ENCODE measurements at places on chromosomes 3 and 15.
A peak's percentile ranks its signal among the peaks of the same experiment; 100 is the strongest.

DNA sequence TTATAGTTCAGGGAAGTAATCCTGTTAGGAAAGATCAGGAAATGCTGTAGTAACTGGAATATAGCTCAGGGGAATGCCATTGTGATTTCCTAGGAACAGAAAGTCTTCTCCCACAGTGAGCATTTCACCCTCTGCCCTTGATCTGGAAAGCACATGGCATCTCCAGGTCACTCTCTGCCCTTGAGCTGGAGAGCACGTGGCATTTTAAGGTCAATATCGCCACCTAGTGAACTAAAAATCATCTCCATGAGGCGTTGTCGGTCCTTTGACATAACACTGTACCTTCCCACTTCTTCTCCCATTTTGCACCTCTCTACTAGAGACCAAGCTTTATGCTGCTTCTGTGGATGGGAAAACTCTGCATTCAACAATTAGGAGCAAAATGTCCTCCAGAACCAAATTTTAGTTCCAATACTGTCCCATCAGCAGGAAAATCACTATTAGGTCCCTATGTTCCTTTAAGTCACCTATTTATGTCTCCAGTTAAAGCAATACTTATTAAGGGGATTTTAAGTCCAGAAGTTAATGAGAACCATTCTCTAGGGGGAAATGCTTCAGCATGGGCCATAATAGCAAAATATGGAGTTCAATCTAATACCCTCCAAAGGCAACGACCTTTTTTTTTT is 54.7 kb upstream of the GK5 start:
- peak; percentile 63 for DNase-seq

GRCh38 chr15:90225504-90226234 is 8.1 kb downstream of the CIB1 start:
- DNase-seq: no peak

DNA sequence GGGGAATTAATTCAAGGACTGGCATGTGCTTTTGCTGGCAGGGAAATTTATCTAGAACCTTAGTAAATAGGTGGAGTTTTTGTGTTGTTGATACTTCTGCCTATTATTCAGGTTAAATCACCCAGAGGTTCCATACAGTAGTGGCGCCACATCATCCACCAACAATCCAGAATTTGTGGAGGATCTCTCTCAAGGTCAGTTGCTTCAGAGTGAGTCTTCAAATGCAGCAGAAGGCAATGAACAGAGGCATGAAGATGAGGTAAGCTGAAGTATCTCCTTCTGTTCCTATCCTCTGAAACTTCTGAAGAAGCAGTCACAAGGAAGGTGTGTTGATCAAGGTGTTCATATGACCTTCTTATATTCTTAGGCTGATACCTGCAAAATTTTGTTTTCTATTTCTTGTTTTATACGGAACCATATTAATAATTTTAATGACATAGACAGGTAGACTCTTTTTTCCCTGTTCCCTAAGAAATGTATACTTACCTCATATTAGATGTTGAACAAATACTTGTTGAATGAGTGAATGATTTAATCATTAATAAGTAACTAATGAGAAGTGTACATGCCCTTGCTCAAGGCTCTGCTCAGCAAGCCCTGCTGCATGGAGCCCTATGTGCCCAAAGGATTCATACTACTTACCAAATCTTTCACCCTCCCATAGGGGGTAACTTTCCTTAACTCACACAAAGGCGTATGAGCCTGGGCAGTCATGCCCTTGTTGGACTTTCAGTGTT is 43.6 kb downstream of the HMG20A start:
- no peak for DNase-seq

DNA sequence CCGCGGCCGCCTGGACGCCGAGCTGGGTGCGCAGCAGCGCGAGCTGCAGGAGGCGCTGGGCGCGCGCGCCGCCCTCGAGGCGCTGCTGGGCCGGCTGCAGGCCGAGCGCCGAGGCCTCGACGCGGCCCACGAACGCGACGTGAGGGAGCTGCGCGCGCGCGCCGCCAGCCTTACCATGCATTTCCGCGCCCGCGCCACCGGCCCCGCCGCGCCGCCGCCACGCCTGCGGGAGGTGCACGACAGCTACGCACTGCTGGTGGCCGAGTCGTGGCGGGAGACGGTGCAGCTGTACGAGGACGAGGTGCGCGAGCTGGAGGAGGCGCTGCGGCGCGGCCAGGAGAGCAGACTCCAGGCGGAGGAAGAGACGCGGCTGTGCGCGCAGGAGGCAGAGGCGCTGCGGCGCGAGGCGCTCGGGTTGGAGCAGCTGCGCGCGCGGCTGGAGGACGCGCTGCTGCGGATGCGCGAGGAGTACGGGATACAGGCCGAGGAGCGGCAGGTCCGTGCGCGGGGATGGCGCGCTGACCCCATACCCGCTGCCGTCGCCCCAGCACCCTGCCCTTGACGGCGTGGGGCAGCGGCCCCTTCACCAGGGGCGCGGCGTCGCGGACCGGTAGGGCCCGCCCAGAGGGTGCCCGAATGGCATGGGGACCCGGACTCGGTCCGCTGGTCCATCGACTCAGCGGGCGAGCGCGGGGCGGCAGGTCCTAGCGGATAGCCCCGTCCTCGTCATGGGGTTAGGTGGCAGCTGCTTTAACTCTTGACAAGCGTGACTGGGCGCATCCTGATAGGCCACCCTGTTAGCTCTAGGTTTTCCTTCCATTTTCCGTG is 848 bp downstream of the SYNM start:
- peak; percentile 24 for DNase-seq

DNA sequence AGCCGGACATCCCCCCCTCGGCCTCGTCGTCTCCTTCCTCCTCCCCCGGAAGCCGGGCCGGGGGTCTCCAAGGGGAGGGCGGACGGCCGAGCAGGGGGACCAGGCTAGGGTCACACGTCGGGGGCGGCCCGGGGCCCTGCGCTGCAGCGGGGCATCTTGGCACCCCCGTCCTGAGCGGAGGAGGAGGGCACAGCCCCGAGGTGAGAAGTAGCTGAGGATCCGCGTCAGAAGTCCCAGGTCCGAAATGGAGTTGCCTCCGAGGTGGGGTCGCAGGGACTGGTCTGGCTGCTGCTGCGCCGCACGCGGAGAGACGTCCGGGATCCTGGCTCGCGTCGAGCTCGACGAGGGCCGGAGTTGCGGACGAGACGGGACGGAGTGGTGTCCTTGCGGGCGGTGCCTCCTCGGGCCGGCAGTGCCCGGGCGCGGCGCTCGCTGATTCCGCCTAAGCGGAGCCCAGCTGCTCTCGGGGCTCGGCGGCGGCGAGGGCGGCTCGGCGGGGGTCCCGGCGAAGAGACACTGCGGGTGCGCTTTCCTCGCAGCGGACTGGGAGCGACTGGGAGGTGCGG is at the start of gene ADCY5:
TSS of gene ADCY5 (minus strand) at position 555 of the 566 bp plus-strand sequence. CDS start at position 10, 545 bp downstream.
- no peak for DNase-seq

- DNase-seq: no peak
Measured at GRCh38 chr3:30426293-30426993, 180.0 kb upstream of the TGFBR2 start.

DNA sequence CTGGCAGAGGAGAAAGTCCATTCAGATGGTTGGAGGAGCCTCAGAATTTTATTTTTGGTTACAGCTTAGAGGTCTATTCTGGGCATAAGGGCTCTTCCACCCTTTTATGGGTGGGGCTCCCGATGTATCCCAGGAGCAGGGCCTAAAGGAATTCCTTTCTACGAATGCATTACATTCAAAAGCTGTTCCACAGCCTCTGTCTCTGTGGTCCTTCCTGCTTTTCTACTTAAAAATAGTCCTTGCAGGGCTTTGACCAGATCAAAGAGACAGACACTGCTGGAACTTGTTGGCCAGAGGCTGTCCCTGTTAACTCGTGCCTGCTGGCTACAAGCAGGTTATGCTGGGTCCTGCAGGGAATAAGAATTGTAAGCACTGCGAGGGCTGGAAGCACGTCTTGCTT is 14.4 kb upstream of the NOX5 start:
- no peak for DNase-seq

DNA sequence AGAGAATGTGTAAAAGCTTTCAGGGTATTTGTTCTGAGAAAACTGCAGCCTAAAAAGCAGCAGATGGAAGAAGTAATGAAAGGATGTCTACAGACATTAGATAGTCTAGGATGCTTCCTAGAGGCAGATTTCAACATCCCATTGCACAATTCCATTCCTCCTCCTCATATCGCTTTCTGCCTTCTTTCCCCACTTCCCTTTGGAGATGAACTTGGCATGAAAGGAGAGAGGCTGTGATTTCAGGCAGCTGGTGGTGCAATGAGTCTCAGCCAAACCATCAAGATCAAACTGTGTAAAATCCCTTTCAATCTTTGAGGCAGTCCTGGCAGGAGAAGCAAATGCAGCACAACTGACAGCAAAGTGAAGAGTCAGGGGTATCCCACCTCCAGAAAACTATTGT is 438.7 kb upstream of the KCNMB2 start:
- peak; percentile 82 for DNase-seq

GRCh38 chr15:56806148-56806536 is 72.8 kb upstream of the ZNF280D start:
- DNase-seq: no peak

DNA sequence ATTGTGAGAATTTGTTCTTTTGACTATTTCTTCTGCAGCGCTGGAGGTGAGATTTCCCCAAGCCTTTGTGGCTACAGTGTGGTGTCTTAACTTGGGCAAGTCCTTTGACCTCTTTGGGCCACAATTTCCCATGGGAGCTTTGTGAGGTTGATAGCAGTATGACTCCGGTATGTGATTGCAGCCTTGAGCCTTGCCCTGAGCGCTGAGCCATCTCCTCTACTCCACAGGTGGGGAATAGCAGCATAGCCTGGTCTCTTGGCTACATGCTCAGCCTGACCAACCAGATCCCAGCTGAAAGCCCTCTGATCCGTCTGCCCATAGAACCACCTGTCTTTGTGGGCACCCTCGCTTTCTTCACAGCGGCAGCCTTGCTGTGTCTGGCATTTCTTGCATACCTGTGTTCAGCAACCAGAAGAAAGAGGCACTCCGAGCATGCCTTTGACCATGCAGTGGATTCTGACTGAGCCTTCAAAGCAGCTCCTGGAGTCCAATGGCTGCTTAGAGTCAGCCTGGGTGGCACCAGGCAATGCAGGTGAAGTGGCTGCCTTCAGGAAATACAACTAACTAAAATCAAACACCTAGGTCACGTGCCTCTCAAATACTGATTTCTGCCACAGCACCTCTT is 30.0 kb upstream of the RPL14 start:
- DNase-seq: no peak

DNA sequence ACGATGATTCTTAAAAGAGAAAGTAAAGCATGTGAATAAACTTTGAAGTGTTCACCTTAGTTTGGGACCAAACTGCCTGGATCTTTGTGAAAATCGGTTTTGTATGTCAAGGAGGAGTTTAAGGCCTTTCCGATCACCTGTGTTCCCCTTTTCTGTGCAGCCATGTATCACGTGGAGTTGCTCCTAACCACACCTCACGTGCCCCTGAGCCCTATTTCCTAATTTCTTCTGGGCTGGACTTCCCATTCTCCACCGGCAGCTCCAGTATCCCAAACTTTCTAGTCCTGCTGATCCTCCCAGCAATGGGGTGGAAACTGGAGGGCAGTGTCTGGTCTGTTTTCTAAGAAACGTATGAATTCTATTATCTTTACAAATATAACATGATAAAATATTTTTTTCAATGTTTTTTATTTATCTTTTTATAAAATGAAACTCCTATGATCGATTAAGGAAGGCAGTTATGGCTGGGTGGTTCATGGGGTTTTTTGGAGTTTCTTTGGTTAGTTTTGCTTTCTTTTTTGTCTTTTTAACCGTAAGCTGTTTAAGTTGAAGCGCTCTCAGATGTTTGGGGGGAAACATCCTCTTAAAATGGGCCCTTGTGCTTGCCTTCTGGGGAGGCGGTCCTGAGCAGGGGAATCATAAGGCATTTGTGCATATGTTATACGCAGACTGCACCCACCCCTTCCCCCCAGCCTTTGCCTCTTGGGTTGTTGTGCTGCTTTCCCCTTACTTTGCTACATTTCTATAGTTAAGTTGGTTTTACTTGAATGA is 43.6 kb upstream of the WWTR1 start:
- no peak for DNase-seq

DNA sequence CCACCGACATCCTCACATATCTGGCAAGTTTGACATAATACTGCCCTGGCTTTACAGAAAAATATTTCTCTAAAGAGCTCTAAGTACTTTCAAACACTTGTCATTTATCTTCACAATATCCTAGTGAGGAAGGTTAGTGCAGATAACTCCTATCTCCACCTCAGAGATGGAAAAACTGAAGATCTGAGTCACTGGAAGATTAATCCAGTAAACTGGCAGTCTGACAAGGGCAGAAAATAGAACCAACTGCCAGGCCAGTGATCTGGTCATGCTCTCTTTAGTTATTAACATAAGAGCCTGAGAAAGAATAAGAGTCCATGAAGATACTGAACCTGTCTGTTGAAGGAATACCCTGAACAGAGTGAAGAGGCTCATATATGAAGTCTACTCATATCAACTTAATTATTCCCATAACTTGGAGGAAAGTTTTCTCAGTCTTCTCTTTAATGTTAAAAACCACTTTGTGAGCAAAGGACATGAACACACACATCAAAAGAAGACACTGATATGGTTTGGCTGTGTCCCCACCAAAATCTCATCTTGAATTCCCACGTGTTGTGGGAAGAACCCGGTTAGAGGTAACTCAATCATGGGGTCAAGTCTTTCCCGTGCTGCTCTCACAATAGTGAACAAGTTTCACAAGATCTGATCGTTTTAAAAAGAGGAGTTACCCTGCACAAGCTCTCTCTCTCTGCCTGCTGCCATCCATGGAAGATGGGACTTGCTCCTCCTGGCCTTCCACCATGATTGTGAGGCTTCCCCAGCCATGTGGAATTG is 61.4 kb downstream of the GOLIM4 start:
- DNase-seq: no peak

GRCh38 chr3:129611812-129612533 is 5.5 kb upstream of the PLXND1 start:
- DNase-seq: no peak

- DNase-seq: no peak
Measured at GRCh38 chr3:197520311-197521276, 35.2 kb downstream of the BDH1 start.

GRCh38 chr3:156681002-156681401 is 6.6 kb downstream of the TIPARP start:
- peak; percentile 89 for DNase-seq

DNA sequence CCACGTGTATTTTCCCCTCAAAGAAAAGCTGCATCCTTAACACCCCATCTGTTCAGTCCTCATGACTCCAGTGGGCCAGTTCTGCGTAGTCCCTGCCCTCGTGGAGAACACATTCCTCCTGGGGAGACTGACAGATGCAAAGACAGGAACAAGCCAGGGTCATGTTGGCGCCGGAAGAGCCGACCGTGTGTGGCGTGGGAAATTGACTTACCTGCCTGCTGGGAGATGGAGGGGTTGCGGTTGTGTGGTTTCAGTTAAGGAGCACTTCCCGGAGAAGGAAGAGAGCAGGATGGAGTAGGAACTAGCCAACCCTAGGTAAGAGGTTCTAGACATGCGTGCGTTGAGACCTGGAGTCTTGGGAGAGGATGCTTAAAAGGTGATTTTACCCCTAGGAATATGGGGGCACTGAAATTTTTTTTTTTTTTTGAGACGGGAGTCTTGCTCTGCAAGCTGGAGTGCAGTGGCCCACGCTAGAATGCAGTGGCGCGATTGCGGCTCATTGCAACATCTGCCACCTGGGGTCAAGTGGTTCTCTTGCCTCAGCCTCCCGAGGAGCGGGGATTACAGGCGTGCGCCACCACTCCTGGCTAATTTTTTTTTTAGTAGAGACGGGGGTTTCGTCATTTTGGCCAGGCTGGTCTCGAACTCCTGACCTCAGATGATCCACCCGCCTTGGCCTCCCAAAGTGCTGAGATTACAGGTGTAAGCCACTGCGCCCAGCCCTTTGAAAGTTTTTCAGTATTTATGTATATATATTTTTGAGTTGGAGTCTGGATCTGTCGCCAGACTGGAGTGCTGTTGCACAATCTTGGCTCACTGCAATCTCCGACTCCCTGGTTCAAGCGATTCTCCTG is 1.4 kb downstream of the VHL start:
- no peak for DNase-seq

Measured in GM04504 (cell line).